Fibroblast of the conjunctiva (primary cell): ENCODE measurements at places on chromosomes 5 and 9.

DNA sequence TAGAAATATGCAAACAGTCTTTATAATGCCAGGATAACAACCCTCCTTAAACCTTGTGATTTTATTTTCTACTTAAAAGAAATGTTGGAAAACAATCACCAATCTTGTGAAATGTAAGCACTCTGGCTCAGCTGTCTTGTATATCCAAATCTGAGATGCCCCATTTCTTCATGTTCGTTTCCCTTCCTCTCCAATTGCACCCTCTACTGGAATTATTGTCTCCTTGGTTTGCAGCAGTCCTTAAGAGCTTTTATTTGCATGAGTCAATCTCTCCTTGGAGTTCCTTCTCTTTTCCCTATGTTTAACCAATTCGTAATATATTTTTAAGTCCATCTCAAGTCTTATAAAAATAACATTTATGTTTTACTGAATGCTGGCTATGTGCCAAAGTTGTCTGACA, 362.0 kb upstream of the CDH10 start:
- DNase-seq: peak; percentile 38

GRCh38 chr9:134517069-134517680, 124.4 kb upstream of the COL5A1 start:
- no peak for DNase-seq

GRCh38 chr9:6757132-6757455, 679 bp upstream of the KDM4C start:
- DNase-seq: no peak

DNA sequence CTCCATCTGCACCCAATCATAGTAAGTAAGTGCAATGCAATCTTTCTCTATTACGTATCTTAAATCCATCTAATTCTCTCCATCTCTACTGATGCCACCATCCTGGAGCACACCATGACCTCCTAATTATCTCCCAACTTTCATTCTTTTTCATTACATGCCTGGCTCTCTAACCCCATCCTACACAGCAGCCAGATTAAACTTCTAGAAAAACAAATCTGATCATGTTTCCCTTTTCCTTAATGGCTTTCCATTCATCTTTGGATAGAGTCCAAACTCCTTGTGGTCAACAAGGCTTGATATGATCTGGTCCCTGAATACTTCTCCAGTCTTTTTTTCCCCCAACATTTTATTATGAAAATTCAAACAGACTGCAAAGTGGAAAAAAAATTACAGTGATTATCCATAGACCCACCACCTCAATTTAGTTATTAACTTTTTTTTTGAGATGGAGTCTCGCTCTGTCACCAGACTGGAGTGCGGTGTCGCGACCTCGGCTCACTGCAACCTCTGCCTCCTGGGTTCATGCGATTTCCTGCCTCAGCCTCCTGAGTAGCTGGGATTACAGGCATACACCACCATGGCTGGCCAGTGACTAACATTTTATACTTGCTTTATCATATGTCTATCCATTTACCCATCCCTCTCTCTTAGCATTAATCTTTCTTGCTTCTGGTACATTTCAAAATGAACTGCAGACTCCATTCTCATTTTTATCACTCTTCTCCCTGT, 5.2 kb downstream of the PPP2R2B start:
- DNase-seq: no peak

DNA sequence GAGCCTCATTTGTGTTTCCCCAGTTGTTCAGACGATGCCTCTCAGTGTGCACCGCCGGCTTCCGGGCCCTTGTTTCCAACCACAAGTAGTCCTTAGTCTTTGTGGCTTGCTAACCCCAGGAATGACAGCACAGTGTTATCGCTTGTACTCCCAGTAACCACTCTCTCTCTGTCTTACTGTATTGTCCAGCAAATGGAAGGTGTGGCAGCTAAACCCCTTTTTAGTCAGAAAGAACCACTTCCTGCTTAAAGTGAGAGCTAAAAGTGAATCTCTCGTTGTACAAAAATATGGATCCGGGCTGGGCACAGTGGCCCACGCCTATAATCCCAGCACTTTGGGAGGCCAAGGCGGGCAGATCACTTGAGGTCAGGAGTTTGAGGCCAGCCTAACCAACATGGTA, 61.3 kb downstream of the ENC1 start:
- DNase-seq: no peak

- no peak for DNase-seq
These were observed 34.4 kb downstream of the NCS1 start for GRCh38 chr9:130206579-130206978.

GRCh38 chr5:17020678-17021601, 84.9 kb upstream of the MYO10 start:
- no peak for DNase-seq

- no peak for DNase-seq
These were observed 157.9 kb upstream of the FBN2 start for GRCh38 chr5:128695791-128696530.

DNA sequence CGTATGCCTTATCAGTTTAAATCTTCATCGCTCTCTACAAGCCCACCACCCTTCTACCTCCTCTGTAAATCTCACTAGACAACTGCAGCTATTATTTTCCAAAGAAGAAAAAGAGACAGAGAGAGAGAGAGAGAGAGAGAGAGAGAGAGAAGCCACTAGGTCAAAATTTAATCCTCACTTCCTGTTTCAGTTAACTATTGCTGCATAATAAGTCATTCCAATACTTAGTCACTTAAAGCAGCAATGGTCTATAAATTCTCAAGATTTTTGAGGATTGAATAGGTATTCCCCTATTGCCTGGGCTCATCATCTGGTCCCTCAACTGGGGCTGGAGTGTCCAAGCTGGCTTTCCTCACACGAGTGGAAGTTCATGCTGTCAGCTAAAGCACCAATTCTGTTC, 68.8 kb downstream of the ITGA1 start:
- no peak for DNase-seq

DNA sequence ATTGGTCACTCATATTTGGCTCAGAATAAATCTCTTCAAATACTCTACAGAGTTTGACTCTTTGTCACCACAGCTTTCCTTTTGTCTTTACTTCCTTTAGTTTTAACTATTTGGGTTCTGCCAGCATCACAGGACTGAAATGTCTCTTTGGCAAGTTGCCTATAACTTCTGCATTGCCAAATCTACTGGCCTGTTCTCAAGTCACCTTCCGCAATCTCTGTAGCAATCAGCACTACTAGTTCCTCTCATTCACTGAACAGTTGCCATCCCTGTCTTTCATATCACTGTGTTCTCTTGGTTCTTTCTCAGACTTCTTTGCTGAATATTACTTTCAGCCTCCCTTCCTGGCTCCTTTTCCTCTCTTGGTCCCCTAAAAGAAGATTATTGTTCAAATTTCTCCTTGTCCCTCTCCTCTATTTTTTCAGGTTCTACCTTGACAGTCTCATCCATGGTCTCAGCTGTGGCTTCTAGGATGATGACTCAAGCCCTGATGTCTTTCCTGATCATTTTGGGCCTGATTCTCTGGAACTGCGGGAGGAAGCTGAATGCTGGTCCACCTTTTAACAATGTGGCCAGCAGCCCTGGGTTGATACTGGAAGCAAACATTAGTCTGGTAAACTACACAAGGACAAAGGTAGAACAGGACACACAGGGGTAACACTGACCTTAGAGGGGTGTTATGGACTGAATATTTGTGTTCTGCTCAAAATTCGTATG, 44.0 kb upstream of the LIFR start:
- DNase-seq: no peak

DNA sequence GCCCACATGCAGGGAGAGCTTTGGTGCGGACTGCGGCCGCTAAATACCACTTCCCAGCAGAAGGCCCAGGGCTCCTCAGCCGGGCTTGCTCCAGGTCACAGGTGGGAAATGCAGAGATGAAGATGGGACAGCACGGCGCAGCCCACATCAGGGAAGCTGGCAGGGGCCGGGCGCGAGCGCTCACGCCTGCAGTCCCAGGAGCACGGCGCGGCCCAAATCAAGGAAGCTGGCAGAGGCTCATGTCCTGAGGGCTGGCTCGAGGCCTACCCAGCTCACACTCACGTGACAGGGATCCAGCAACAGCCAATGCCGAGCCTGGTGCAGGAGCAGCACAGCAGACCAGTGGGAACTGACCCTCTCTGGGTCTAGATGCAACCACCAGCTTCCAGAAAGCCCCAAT, 16.3 kb downstream of the LPCAT1 start:
- no peak for DNase-seq

GRCh38 chr5:41083306-41083705, 12.2 kb upstream of the MROH2B start:
- DNase-seq: peak; percentile 21

GRCh38 chr9:70576116-70576515, 161.7 kb upstream of the KLF9 start:
- no peak for DNase-seq

- no peak for DNase-seq
These were observed 59.9 kb upstream of the ALDH1B1 start for GRCh38 chr9:38332625-38333024.

DNA sequence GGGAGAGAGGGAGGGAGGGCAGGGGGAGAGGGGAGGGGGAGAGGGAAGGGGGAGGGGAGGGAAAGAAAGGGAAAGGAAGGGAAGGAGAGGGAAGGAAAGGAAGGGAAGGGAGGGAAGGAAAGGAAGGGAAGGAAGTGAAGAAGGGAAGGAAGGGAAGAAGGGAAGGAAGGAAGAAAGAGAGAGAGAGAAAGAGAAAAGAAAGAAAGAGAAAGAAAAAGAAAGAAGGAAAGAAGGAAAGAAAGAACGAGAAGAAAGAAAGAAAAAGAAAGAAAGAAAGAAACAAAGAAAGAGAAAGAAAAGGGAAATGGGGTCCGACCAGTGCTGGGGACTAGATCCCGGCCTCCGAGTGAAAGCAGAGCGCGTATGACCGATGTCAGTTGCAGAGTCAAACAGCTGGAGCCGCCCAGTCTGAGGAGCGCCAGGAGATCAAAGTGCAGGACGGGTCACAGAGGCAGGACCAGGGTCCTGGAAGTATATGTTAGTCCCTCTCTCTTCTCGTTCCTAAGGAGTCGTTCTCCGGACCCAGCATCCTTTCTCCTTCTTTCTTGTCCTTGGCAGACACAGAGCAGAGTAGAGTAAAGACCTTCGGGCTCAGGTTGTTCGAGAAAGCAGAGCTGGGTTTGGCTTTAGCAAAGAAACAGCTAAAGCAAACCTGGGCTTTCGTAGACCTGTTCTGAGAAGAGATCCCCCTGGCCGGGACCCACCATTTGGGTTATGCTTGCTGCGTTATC, 305.4 kb upstream of the MSX2 start:
- DNase-seq: no peak

- DNase-seq: no peak
These were observed 81.3 kb upstream of the CTSL start for GRCh38 chr9:87644659-87645058.

GRCh38 chr9:100601216-100601615, 23.3 kb downstream of the CAVIN4 start:
- no peak for DNase-seq

DNA sequence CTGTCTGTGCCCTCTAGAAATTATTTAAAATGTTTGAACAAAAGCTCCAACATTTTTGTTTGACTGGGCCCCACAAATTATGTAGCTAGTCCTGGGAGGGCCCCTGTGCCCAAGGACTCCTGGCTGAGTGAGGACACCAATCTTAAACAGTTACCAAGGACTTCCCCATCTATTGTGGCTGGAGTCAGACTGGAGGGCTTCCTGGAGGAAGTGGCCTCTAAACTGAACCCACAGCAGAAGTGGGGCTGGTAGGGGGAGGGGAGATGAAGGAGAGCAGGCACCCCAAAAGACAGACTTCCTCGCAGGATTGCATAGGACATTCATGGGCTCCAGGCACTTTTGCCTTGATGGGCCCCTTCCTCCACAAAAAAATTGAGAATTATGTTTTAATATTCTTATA, 8.1 kb downstream of the ADAMTS13 start:
- no peak for DNase-seq

DNA sequence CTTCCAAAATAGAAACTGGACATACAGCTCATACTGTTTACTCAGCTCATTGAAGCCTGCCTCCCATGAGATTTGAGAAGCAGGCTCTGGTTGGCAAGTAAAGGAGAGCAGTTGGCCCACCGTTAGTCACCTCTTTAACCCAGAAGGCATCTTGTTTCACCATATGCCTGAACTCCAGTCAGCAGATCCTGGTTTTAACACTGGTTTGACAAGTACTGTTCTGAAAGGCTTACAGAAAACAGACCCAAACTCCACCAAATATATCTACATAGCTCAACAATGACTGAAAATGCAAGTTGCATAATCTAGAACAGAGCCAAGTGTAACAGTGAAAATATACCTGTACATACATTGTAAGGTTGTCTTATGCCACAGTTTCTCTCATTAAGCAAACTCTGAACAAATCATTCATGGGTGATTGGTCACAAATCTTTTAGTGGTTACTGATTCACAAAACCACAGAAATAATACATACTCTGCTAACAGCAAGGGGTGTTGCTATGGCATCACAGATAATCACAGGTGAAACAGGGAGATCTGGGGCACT, 198.8 kb downstream of the BNC2 start:
- peak; percentile 77 for DNase-seq

DNA sequence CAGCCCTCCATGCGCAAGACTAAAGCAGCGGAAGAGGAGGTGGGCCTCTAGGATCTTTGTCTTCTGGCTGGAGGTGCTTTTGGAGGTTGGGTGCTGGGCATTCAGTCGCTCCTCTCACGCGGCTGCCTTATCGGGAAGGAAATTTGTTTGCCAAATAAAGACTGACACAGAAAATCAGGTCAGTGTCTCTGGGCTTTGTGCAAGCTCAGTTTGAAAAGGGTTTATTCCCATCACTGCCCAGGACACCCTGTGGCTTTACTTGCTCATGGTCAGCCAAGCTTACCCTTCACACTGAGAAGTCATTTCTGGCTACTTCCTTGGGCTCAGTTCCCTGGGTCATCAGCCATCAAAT, 10.5 kb downstream of the SLC2A8 start:
- DNase-seq: no peak

DNA sequence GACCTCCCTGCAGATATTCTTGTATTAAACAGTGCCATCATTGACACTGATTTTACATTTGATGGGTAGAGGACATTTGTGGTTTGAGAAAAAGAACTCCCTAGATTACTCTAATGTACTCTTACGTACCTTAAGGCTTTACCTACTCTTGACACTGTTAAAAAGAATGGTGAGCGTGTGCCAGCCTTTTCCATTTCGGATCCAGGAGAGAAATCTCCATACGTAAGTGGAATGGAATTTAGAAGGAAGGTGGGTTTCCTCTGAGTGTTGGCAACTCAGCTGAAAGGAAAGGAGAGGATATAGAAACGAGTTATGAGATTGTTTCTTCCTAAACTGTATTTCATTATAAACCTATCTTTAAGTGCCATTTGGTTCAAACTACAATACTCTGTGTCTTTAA, 40.9 kb downstream of the TNPO1 start:
- DNase-seq: no peak

- DNase-seq: peak; percentile 33
These were observed 49.9 kb downstream of the ITGA1 start for GRCh38 chr5:52837591-52838001.

GRCh38 chr5:171623551-171624097, 162.0 kb upstream of the SMIM23 start:
- no peak for DNase-seq

GRCh38 chr9:83339435-83339834, 198.8 kb downstream of the FRMD3 start:
- no peak for DNase-seq

- DNase-seq: no peak
These were observed 578.4 kb downstream of the SLCO4C1 start for GRCh38 chr5:101717721-101718120.

GRCh38 chr5:97193355-97193688, 10.3 kb upstream of the RIOK2 start:
- no peak for DNase-seq

- no peak for DNase-seq
These were observed 7.7 kb downstream of the RALGDS start for GRCh38 chr9:133113163-133113948.
